ENCODE measurements at places on chromosomes 1 and 21.

DNA sequence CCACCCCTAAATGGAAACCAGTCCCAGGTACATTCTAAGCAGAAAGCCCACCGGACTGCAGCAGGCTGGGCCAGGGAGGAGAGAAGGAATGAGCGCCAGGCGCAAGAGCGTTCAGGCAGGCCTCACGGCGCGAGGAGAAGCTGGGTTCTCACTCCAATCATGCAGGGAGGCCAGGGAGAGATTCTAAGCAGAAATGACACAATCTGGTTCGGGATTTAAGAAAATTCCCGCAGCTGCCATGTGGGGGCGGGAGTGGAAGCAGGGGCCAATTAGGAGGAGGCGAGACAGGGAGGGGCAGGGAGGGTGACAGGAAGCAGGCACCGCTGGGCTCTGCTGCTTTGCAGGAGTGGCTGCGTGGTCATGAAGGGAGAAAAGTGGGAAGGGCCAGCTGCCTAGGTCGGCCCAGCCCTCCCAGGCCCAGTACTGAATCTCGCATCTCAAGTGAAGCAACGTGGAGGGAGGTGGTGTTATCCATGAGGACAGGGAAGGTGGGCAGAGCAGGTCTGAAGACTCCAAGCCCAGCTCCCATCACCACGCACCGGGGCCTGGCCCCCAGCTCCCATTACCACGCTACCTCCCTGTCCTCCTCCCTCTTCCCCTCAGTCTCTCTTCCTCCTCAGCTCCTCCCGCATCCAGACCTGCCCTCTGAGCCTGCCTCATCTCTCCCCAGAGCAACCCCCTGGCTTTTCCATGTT, 11.8 kb downstream of the NPHP4 start:
- no peak for DNase-seq

GRCh38 chr1:171717062-171717718, 24.7 kb downstream of the VAMP4 start:
- DNase-seq, result no peak

GRCh38 chr1:58338081-58338480, 208.4 kb downstream of the OMA1 start:
- DNase-seq, result no peak

- DNase-seq, result no peak
Measured at GRCh38 chr1:19351873-19352272, 39.7 kb downstream of the SLC66A1 start.

DNA sequence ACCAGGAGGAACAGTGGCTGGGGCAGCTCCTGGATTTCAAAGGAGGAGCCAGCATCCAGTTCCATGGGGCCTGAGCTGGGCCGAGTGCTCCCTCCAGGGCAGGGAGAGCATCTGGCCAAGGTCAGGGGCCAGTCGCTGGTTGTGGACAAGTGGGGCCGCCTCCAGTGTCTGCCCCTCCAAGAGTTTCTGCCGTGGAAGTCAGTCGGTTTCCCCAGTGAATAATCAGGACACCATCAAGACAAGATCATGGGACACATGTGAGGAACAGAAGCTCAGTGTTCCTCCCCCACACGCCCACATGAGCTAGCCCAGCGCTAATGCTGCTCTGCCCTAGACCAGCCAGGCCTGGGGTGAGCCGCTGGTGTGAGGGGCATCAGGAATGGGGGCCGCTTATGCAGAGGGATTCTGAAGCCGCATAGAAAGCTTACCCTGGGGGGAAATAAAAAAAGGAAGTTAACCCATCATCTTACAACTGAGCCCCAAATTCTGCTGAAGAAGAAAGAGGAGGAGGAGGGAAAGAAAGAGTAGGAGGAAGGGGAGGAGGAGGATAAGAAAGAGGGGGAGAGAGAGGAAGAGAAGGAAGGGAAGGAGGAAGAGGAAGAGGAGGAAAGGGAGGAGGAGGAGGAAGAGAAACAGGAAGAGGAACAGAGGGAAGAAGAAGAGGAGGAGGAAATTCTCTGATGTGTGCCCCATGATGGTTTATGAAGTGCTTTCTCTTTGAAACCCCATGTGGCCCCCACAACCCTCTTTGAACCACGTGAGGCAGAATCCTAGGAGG, 198.4 kb downstream of the MATN1 start:
- no peak for DNase-seq

GRCh38 chr1:167263819-167264464, 43.3 kb downstream of the POU2F1 start:
- DNase-seq, result no peak

GRCh38 chr1:102002057-102002456, 5.3 kb upstream of the OLFM3 start:
- no peak for DNase-seq

- no peak for DNase-seq
Measured at GRCh38 chr1:72936151-72936740, 653.9 kb upstream of the NEGR1 start.

DNA sequence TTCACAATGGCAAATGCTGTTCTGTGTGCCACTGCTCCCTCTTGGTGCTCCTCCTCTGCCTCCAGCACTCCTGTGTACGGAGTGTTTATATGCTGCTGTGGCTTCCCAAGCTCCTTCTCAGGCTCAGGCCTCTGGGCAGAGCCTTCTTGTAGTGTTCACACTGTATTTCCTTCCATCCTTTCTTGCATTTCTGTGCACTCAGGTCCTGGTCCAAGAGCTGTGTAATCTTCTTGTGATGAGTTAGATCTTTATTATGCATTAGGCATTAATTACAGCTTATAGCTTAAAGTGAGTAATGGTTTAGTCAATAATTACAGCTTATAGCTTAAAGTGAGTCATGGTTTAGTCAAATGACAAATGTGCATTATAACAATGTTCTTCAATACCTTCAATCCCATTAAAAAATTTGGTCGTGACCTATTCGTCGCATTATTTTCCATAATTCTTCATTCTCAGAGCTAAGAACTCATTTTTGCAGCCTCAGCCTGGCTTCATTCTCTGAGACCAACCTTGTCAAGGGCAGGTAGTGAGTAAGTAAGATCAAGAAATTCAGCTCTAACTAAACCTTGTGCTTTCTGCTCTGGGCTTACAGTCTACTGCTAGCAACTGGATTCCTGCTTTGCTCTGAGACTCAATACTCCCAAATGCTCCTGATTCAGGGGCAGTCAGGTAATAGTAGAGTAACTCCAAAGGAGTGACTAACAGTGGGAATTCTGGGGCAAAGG, 154.5 kb upstream of the SPAG17 start:
- DNase-seq, result no peak

DNA sequence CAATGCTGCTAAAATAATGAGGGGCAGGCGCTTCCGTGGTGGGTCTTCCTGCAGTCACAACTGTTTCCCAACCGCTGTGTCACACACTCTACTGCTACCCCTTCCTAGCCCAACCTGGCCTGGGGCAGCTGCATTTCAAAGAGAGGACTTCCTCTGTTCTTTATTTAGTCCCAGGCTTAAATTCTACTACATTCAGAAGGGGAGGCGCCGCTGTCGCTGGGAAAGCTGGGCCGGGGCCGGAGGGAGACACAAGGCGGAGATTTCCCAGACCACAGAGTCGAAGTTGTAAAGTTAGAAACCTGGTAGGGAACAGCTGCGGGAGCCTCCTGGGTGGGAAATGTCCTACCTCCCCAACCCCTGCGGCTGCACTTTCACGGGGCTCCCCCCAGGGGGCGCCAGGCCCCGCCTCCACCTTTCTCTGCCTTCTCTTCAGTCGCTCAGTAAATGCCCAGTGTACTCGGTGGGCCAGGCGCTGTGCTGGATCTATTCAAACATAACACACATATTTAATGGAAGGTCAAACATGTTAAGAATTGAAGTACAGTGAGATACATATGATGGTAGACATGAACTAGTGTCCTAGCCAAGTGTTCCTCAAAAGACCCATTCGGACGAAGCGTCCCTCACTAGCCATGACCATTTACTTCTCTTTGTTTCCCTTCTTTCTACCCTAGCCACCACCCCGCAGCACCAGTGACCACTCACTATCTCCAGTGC, 23.1 kb downstream of the DYRK3 start:
- DNase-seq, result no peak

- DNase-seq, result no peak
Measured at GRCh38 chr1:220151454-220151853, 57.5 kb downstream of the IARS2 start.

GRCh38 chr1:45730780-45731319, 19.6 kb downstream of the IPP start:
- DNase-seq, result no peak

DNA sequence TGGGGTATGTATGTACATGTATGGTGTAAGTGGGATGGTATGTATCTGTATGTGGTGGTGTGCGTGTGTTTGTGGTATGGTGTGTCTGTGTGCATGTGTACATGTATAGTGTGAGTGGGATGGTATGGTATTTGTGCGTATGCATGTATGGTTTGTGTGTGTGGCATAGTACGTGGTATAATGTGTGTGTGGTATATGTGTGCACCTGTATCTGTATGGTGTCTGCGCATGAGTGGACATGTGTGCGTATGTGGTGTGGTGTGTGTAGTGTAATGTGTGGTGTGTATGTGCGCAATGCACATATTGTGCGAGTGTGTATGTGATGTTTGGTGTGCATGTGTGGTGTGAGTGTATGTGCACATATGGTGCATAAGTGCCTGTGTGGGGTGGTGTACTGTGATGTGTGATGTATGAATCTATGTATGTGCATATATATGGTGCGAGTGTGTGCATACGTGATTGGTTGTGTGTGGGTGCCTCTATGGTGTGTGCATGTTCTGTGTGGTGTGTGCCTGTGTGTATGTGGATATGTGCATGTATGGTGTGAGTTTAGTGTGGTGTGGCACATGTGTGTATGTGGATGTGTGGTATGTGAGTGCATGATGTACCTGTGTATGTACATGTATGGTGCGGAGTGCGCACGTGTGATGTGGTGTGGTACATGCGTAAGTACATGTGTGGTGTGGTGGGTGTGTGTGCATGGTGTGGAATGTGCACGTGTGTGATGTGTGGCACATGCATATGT, 38.8 kb downstream of the WDR4 start:
- DNase-seq, result no peak

DNA sequence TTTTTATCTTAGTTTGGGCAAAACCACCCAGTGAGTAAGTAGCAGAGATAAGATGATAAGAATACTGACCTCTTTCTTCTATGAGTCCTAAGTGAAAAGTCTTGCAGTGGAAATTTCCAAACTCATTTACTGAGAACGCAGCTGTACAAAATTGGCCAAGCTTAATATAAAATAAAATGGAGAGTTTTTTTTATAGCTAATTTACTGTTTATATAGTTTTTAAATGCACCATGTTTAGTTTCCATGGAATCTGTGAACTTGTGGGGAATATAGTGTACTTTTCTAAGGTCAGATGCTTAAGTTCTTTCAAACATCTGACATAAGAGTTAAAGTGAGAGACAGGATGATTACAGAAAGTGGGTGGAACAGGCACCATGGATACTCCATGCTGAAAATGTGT, 833.5 kb downstream of the ADGRL2 start:
- no peak for DNase-seq

- DNase-seq, result no peak
Measured at GRCh38 chr21:39353295-39353694, 4.4 kb upstream of the HMGN1 start.

GRCh38 chr1:97920276-97920831, 480 bp downstream of the DPYD start:
- DNase-seq, result no peak

DNA sequence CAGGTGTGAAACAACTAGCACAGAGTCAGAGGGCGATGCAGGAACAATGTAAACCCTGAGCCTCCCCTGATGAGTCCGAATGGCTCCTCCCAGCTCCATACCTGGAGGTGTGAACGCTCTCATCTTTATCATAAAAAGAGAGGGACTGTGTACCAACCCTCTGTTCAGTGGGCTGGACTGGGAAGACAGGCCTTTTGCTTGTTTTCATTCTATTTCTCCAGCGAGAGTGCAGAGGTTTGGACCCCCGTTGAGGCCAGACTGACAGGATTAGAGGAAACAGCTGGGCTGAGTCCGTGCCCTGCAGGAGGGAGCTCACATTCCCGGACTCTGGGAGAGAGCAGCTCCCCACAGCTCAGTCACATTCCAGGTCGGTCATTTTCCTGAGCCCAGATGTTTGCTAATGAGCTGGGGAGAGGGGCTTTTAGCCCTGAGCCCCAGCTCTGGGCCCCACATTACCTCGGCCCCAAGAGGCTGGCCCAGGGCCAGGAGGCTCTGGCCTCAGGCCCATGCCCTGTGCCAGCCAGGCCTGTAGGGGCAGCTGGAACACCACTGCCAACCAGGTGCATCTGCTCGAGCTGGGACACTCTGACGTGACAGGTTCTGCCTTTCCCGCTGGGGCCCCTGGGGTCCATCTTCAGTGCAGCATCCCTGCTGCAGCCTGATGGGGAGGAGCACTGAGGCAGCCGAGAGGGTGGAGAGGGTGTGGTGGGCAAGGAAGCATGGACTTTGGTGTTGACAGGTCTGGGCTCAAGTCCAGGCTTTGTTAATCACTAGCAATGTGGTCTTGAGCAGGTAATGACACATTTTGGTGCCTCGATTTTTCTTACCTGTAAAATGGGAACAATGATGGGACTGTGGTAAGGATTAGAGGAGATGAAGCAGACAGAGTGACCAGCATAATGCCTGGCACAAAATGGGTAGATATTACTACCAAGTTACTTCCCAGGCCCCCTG, 3.5 kb upstream of the NBL1 start:
- DNase-seq, result no peak

DNA sequence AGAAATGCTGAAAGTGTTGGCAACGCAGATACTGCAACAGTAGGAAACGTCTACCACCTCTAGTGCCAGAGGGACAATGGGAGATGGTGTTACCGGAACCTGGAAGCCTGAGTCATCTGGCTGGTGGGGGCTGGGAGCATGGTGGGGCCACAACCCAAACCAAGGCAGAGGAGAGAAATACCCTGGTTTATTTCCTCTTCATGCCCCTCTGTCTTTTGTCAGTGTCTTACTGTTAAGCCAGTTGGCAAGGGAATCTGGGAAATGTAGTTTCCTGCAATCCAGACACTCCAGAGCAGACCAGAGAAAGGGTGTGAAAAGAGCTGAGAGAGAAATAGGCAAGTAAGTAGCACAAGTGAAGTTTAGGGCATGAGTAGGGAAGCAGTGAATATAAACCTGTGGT, 14.8 kb downstream of the DNTTIP2 start:
- no peak for DNase-seq

DNA sequence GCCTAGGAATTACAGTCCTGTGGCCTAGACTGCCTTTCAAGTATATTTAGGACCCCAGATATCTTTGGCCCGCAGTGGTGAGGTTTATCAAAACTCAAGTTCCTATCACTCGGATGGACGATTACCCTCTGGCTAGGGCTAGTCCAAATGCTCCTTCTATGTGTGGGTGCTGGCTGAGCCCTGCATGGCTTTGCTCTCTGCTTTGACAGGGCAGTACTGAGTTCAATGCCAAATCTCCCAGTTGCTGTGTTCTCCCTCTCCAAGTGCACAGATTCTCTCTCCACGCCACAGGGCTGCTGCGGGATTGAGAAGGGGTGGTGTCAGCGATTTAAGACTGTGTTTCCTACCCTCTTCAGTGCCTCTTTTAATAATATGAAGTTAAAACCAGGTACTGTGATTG, 97.0 kb downstream of the LHX4 start:
- no peak for DNase-seq

DNA sequence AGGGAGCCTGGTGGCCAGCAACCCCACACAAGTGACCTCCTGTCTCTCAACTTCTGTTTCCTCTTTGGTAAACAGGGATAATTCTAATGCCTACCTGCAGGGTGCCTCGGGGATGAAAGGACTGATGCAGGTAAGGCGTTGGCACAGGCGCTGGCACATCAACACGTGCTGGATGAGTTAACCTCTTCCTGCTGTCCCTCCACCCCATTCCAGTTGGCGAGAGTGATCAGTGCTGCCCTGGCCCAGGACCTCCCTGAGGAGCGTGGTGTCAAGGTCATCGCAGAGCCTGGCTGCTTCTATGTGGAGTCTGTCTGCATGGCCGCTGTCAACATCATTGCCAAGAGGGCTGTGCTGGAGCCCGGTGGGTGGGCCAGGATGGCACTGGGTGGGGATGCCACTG, 69.1 kb upstream of the TINAGL1 start:
- DNase-seq, result no peak

Data from NCI-H1694 treated with DMSO at 0.1 percent for 48 hours (cell line).